ENCODE measurements at places on chromosomes 16 and 17.

GRCh38 chr16:78763821-78764440 lies 664.5 kb downstream of the WWOX start:
- DNase-seq = no peak

DNA sequence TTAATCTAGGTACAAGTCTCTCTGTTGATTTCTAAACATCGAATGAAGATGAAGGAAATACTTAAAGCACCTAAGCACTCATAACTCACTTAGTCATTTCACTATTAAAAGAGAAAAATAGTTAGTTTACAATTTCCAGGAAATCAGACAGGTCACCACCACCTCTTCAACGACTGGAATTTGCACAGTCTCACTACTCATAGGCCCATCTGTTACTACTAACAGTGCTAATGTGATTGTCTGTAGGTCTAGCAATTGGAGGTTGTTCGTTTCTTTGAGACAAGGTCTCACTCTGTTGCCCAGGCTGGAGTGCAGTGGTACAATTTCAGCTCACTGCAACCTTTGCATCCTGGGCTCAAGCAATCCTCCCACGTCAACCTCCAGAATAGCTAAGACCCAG lies 444.6 kb downstream of the MAF start:
- no peak for DNase-seq

DNA sequence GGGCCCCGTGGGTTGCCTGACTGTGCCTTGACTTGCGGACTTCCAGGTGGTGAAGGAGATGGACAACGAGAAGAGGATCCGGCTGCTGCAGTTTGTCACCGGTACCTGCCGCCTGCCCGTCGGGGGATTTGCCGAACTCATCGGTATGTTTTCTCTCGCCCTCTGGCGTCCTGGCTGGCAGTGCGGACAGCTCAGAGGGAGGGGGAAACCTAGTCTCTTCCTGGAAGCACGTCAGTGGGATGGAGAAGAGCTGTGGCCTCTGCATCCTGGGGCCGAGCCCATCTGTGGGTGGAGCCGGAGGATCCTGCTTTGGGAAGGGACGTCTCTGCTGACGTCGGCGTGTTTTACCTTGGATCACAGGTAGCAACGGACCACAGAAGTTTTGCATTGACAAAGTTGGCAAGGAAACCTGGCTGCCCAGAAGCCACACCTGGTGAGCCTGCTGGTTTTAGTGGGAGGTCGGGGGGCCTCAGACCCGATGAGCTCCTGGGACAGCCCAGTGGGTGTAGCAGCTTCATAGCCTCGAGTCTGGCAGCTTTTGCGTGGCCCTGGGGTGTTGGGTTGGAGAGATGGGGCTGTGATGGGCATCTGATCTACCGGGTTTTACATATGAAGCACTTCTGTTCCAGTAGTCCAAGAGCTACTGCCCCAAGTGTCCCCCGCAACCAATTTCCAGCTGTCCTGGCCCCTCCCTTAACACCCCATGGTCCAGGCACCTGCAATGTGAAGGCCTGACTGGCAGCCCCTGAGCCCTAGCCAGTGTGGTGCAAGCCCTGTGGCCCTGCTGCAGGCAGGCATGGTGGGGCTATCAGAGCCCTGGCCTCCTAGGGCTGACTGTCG lies 11.9 kb upstream of the CLEC18A start:
- DNase-seq = no peak

DNA sequence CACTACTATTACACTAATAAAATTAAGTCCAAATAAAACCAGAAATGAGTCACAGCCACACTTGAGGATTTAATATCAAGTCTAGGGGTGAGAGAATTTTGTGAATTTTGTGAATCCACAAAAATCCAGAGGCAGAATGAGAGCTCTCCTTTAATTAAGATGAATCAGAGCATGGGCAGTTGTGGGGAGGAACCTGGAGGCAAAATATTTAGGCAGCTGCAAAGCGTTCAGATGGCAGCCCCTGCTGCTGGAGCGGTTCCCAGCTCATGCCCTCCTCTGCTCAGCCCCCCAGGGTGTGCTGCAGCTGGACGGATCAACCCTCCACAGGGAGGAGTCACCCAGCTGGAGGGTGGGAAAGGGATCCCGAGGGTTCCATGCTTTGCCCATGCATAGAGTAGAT lies 43.4 kb upstream of the IRX6 start:
- no peak for DNase-seq

DNA sequence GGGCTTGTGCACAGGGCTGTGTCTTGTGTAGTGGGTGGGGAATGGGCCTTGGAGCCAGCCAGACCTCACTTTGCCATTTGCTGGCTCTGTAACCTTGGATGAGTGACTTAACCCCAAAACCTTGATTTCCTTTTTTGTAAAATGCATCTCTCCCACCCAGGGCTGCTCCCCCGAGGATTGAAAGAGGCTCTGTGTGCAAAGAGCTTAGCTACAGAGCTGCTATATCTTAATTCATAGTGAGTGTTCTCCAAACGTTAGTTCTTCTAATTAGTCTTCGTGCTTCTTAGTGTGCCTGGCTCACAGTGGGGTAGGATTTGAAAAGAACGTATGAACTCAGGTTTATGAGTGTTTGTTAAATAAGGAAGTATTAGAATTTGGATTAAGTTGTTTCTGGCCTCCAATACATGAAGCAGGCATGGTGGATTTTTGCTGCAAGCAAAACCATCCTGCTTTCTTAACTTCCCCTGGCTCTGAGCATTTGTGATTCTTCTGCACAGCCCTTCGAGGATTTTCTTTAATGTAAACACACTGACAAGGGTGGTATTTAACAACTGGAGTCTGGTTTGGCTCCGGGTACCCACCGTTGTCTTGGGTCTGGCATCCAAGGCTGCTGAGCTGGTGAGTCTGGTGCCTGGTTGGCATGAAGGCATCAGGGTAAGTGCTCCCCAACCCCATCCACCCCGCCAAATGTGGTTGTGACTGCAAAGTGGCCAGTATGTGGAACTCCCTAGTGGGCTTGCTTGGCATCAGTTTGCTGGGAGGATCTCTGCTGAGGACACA lies 29.7 kb downstream of the KSR1 start:
- DNase-seq = no peak

- DNase-seq = no peak
These were observed 293.8 kb downstream of the HS3ST3B1 start for GRCh38 chr17:14594690-14595089.

DNA sequence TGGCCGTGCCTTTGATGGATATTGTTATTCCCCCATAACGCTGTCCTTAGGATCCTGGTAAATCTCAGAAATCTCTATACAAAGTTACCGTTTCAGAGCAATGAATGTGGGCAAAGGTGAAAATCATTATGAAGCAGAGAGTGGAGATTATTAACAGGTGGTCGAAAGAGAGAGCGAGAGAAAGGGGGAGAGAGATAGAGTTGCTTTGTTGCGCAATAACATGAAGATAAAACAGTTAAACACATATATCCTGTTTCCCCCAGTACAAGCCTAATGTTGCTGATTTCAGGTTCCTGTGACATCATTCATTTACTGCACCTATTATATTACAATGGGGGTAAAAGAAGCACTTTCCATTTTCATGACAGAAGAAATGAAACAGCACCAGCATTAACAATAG lies 535.4 kb upstream of the RBFOX1 start:
- no peak for DNase-seq

- DNase-seq = no peak
These were observed 122.7 kb downstream of the ABCC6 start for GRCh38 chr16:16100631-16101030.

- DNase-seq = no peak
These were observed 14.2 kb downstream of the CRAMP1 start for GRCh38 chr16:1626327-1626726.

GRCh38 chr16:65289022-65289421 lies 167.2 kb upstream of the CDH11 start:
- no peak for DNase-seq

- no peak for DNase-seq
These were observed 182.3 kb downstream of the SHISA9 start for GRCh38 chr16:13083681-13084080.

GRCh38 chr16:59039066-59039720 lies 305.1 kb upstream of the GOT2 start:
- DNase-seq = no peak

DNA sequence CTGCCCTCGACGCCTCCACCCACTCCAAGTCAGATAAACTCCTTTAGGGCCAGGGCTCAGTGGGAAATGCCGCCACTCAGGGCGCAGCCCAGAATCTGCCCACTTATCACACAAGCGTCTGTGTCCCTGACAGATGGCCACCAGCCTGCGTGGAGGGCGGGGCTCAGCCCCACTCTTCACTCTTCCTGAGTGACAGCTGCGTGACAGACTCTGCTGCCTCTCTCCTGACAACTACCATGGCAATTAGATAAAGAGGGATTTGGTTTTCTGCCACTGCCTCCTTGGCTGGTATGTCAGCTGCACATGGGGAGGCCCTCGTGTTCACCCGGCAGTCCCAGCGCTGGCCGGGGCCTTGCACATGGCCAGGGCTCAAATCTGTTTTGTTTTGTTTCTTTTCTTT lies 96.2 kb downstream of the RTN4RL1 start:
- DNase-seq = no peak

- no peak for DNase-seq
These were observed 92.7 kb downstream of the LITAF start for GRCh38 chr16:11494029-11494428.

DNA sequence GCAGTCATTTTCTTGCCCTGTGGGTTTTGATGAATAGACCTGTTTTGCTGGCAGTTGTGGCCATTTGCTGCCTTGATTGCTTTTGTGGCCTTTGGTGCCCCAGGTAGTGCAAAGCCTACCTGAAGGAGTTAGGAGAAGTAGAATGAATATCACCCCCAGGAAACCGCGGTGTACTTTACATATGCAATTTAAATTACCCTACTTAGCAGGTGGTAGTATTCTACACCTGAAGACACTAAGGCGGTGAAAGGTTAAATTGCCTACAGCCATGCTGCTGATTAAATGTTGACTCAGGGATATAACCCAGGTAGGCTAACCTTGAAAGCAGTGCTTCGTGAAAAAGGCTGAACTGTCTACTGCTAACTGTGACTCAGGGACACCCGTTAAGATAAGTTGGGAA lies 27.2 kb upstream of the WWOX start:
- no peak for DNase-seq

DNA sequence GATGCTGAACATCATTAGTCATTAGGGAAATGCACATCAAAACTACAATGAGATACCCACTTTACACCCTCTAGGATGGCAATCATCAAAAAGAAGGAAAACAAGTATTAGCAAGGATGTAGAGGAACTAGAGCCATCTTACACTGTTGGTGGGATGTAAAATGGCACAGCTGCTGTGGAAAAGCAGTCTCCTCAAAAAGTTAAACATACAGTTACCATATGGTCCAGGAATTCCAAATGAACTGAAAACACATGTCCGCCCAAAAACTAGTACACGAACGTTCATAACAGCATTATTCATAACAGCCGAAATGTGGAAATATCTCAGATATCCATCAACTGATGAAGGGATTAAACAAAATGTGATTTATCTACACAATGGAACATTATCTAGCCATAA lies 7.0 kb downstream of the FBF1 start:
- DNase-seq = no peak

GRCh38 chr16:15610369-15610871 lies 32.5 kb downstream of the MARF1 start:
- no peak for DNase-seq

GRCh38 chr17:70552982-70553334 lies 383.6 kb downstream of the KCNJ2 start:
- no peak for DNase-seq

GRCh38 chr16:29744541-29745101 lies 1.2 kb downstream of the C16orf54 start:
- no peak for DNase-seq

GRCh38 chr17:56824503-56824902 lies 9.2 kb downstream of the C17orf67 start:
- DNase-seq = no peak

DNA sequence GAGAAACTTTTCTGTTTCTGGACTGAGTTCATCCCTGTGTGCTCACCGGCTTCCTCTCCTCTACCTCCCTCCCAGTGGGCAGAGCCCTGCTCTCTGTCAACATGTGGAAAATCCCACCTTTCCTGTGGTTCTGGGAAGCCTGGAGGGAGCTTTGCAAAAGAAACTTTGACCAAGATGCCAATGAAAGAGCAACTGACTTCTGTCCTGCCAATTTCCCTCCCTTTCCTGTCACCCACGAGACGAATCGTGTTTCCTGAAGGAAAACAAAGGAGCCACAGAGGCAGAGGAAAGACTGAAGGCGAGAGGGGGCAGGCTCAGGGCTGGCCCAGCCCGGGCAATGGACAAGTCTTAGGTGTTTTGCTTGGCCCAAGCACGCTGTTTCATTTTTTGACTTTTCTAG lies 82.8 kb downstream of the PLCG2 start:
- DNase-seq = no peak

DNA sequence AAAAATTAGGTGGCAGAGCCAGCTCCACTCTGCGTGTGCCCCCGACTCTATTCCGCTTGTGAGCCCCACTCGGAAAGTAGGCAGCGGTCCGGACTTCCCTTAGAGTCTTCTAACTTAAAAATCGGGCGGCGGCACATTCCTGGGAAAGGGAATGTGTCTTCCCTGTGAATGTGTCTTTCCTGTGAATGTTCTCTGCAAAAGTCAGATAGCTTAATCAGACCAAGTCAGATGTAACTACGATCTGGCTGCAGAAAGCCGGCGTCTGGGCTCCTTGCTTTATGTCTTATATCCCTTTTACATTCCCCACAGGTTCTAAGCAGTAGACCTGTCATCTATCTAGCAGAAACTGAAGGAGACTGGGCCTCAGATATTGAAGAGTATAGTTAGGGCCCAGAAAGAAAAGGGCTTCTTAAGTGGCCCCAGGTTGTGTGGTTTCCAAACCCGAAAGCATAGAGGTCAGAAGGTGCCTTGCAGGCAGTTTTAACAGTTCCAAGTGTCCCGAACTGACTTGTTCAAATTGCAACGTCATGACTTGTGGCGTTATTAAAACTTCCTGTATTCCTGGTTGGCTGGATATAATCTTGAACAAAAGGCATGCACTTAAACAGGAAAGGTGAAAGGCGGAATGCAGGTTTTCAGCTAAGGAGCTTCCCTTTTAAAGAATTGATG lies 601 bp downstream of the PHKB start:
- no peak for DNase-seq

GRCh38 chr16:11916524-11917285 lies 949 bp upstream of the GSPT1 start:
- DNase-seq = no peak

- no peak for DNase-seq
These were observed 186.6 kb upstream of the SALL1 start for GRCh38 chr16:51337662-51338061.

DNA sequence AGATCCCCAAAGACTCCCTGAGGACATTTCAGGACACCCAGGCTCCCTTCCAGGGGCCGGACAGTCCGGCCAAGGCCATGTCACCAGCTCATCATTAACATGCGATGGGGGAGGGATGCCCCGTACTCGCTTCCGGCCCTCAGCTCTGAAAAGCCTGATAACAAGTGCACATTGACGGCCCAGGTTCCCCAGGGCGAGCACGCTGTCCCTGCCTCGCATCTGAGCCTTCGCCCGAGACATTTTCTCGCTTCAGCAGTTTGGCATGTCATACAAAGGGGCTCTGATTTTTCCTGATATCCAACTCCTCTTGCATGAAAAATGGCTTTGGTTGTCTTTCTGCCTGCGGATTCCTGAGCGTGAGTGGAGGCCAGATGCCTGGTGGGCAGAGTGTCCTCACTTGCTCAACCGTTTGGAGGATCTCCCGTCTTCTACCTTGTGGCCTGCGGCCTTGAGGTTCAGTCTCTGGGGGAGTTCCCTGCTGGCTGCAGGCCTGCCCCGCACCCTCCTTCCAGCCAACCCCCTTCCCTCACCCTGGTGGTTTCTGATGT lies 14.1 kb downstream of the CACNG4 start:
- no peak for DNase-seq

Measured in stimulated activated CD8-positive, alpha-beta memory T cell treated with anti-CD3 and anti-CD28 coated beads, Interleukin-4, amount 100 ng/mL, for 4 hours (primary cell).